Uterine smooth muscle cell (primary cell): ENCODE measurements at places on chromosomes 2 and 18. TPM values are rescaled to one million over a fixed set of nuclear protein-coding genes. Genes with fewer than 3 reads are reported as not detected.

ANTXR1 gene
- 25.6 and 79.0 TPM in 2 replicates for total RNA-seq

KLHL29 gene
- total RNA-seq = 3.8 and 5.5 TPM in 2 replicates

AGXT gene
- total RNA-seq = under 0.01 TPM in 1 of 2 replicates, not detected in the other

FAM124B gene
- total RNA-seq = 0.12 and 0.22 TPM in 2 replicates

NT5DC4 gene
- 0.11 TPM in 1 of 2 replicates, not detected in the other for total RNA-seq

PNPT1 gene
- total RNA-seq = 20.1 and 24.2 TPM in 2 replicates

CDH19 gene
- total RNA-seq = under 0.01 TPM in 1 of 2 replicates, not detected in the other

OBSL1 gene
- 47.6 and 70.9 TPM in 2 replicates for total RNA-seq

SPC25 gene
- 2.6 and 15.2 TPM in 2 replicates for total RNA-seq

ARHGAP28 gene
- total RNA-seq = 5.2 and 5.9 TPM in 2 replicates

CROCC2 gene
- total RNA-seq = under 0.01 TPM in 1 of 2 replicates, not detected in the other

ECEL1 gene
- not detected in 2 replicates for total RNA-seq

LIMS2 gene
- 0.33 and 1.4 TPM in 2 replicates for total RNA-seq

NPC1 gene
- total RNA-seq = 117 and 325 TPM in 2 replicates

TEKT4 gene
- not detected in 2 replicates for total RNA-seq

CD8A gene
- total RNA-seq = not detected in 2 replicates

STARD6 gene
- total RNA-seq = not detected in 2 replicates

DYNAP gene
- total RNA-seq = not detected in 2 replicates

CHRNG gene
- total RNA-seq = not detected in 2 replicates

HAAO gene
- 0.25 and 0.44 TPM in 2 replicates for total RNA-seq

RNF25 gene
- 22.5 and 31.2 TPM in 2 replicates for total RNA-seq

ALPP gene
- not detected in 2 replicates for total RNA-seq

ABCA12 gene
- under 0.01 TPM in 1 of 2 replicates, not detected in the other for total RNA-seq

TANC1 gene
- total RNA-seq = 12.4 and 27.7 TPM in 2 replicates
